Aorta (tissue), 5 donors: ENCODE measurements at places on chromosomes 1 and 21. TPM values are rescaled to one million over a fixed set of nuclear protein-coding genes. Genes with fewer than 3 reads are reported as not detected.

- no peaks in the 10 kb centered on the region for H3K4me1 ChIP-seq
- H3K4me3 ChIP-seq, result no peak overlapping the region
- no peak overlapping the region for H3K27ac ChIP-seq
- no peak for DNase-seq
- H3K36me3 ChIP-seq, result no peaks in the 10 kb centered on the region
Measured at GRCh38 chr1:152946248-152946647, 758 bp upstream of the SPRR5 start.

- no peaks in the 10 kb centered on the region for H3K27me3 ChIP-seq
- no peak for DNase-seq
- no peaks in the 10 kb centered on the region for H3K4me1 ChIP-seq
- no peak overlapping the region for H3K27ac ChIP-seq
- no peak overlapping the region for H3K4me3 ChIP-seq
- H3K36me3 ChIP-seq, result no peaks in the 10 kb centered on the region
Measured at GRCh38 chr1:43000271-43000670, 41.6 kb upstream of the SLC2A1 start.

- no peaks in the 10 kb centered on the region for H3K4me1 ChIP-seq
- H3K27me3 ChIP-seq, result no peaks in the 10 kb centered on the region
- no peak for DNase-seq
- no peaks in the 10 kb centered on the region for H3K36me3 ChIP-seq
- no peak overlapping the region for H3K4me3 ChIP-seq
- no peak overlapping the region for H3K27ac ChIP-seq
Measured at GRCh38 chr1:204651843-204652421, 33.6 kb downstream of the LRRN2 start.

DNA sequence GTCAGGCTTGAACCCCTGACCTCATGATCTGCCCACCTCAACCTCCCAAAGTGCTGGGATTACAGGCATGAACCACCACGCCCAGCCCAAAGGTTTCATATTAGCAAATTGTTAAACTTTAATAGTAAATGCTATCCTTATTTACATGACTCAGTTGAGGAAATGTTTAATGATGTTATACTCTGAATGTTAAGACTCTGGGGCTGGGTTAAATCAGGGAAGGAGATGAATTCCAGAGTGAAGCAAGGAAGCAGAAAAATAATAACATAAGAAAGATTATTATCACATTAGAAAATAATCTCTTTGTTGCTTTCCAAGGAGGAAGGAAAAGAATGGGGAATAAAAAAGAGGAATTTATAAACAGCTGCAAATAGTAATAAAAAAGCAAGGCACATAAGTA is 105.3 kb downstream of the PTGS2 start:
- no peak for DNase-seq
- no peaks in the 10 kb centered on the region for H3K36me3 ChIP-seq
- no peaks in the 10 kb centered on the region for H3K4me1 ChIP-seq

DNA sequence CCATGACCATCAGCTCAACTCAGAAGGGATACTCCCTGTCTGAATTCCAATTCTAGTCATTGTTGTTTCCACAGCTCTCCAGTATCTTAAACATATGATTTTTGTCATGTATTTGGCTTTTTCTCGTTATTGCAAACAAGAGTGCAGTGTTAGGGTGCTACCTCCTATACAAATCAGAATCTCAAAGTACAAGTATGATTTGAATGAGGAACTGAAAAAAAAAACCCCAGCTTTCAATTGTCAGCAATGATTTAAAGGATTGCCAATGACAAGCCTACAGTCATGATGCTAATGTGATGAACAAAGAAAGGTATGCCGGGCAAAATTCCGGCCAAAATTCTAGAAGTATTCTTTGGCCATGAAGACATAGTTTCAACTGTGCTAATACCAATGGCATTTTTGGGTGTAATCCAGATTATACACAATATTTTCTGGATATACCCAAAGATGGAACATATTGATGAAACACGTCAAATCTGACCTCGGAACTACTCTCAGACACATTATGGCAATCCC is 14.9 kb downstream of the TMEM35B start:
- no peak overlapping the region for H3K4me3 ChIP-seq
- H3K4me1 ChIP-seq, result no peaks in the 10 kb centered on the region
- H3K27ac ChIP-seq, result no peak overlapping the region
- DNase-seq, result no peak
- H3K36me3 ChIP-seq, result no peaks in the 10 kb centered on the region

DNA sequence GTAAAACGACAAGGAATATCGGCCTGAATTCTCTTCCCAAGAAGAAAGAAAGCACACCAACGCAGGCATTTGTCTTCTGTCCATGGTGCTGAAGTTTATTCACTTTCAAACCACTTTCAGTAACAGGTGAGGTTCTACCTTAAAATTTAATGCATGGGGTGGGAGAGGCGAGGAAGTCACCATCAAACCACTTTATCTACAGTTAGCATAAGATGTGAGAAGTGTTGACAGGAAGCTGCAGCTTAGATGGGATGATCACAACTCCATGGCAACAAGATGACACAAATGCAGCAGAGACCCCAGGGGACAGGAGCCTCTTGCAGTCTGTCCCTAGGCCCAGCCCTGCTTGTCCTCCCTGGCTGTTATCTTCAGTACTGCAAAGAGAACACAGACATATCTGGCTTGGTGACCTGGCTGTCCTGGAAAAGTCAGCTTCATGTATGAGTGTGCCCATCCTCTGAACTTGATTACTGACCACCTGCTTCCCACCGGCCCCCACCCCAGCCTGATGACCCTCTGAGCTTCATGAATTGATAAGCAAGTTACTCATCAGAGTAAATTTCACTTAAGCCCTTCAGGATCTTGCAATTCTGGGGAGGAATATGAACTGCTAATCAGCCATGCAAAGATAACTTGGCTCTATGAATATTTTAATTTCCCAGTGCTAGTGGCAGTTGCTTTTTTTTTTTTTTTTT is 1.8 kb downstream of the NPPA start:
- no peak for DNase-seq
- no peak overlapping the region for H3K4me3 ChIP-seq
- H3K27ac ChIP-seq, result no peak overlapping the region
- no peaks in the 10 kb centered on the region for H3K27me3 ChIP-seq
- peaks cover 4% of the 10 kb centered on the region for H3K36me3 ChIP-seq

- H3K4me1 ChIP-seq, result no peaks in the 10 kb centered on the region
- no peak overlapping the region for H3K27ac ChIP-seq
- H3K27me3 ChIP-seq, result no peaks in the 10 kb centered on the region
Measured at GRCh38 chr1:191905781-191906180, 252.5 kb upstream of the RGS18 start.

DNA sequence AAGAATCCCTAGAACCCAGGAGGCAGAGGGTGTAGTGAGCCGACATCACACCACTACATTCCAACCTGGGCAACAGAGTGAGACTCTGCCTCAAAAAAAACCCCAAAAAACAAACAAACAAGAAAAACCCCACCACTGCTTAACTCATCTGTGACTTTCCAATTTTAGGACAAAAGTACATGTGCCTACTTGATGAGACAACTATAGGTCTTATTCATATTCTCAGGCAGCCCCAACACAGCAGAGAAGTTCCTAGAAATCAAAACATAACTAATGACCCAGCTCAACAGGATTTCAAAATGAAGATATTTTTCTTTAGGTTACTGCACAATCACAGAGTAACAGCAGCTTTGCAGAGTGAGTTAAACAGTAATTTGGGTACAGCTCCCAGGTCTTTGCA is 26.4 kb downstream of the TIAM1 start:
- no peak overlapping the region for H3K27ac ChIP-seq
- no peaks in the 10 kb centered on the region for H3K27me3 ChIP-seq
- H3K4me3 ChIP-seq, result no peak overlapping the region
- DNase-seq, result no peak
- H3K36me3 ChIP-seq, result no peaks in the 10 kb centered on the region

DNA sequence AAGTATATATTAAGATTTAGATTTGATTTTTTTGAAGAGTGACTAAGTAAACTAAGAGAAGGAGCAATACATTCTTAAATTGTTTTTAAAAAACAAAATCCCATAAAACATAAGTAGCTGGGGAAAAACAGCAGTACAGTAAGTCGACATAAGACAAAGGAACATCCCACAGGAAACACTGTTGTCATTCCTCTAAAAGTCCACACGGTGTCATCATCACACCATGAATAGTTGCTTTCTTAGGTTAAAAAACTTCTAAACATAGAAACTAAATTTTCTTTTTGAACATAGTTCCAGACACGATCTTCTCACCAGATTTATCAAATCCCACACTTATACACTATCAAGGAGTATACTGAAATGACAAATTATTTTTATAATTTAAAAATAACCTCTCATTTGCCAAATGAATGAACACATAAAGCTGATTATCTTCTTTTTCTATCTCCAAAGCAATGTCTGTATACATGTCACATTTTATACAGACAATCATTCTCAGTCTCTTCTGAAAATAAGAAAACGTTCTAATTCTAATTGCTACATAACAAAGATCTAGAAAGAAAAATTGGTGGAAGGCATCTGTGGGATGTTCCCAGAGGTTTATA is 15.8 kb downstream of the ODF2L start:
- H3K4me3 ChIP-seq, result no peak overlapping the region
- no peak overlapping the region for H3K27ac ChIP-seq
- H3K4me1 ChIP-seq, result no peaks in the 10 kb centered on the region
- no peak for DNase-seq

DNA sequence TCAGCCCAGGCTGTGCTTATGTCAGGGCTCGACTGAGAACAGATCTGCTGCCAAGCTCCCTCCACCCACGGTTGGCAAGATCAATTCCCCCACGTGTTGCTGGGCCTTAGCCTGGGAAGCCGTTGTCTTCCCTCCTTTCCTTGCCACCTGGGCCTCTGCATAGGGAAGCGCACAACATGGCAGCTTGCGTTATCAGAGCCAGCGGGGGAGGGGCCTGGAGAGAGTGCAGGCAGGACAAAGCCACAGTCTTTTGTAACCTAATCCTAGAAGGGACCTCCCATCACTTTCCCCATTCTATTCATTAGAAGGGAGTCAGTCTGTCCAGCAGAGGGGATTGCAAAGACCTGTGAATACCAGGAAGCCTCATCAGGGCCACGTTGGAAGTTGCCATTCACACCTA is 17.0 kb upstream of the IGSF21 start:
- H3K4me3 ChIP-seq, result no peak overlapping the region
- DNase-seq, result no peak
- H3K36me3 ChIP-seq, result no peaks in the 10 kb centered on the region
- no peaks in the 10 kb centered on the region for H3K27me3 ChIP-seq

GRCh38 chr1:215043401-215043800 is 39.1 kb upstream of the KCNK2 start:
- H3K27me3 ChIP-seq, result peaks cover 1% of the 10 kb centered on the region
- no peaks in the 10 kb centered on the region for H3K36me3 ChIP-seq
- DNase-seq, result no peak
- no peak overlapping the region for H3K4me3 ChIP-seq
- no peaks in the 10 kb centered on the region for H3K4me1 ChIP-seq
- no peak overlapping the region for H3K27ac ChIP-seq

GRCh38 chr1:42815941-42816584 is 859 bp upstream of the ERMAP start:
- H3K4me1 ChIP-seq, result peaks cover 4% of the 10 kb centered on the region
- H3K27me3 ChIP-seq, result no peaks in the 10 kb centered on the region
- H3K27ac ChIP-seq, result peak overlapping the region; percentile 66
- peaks cover 2% of the 10 kb centered on the region for H3K36me3 ChIP-seq
- peak overlapping the region; percentile 98 for H3K4me3 ChIP-seq

DNA sequence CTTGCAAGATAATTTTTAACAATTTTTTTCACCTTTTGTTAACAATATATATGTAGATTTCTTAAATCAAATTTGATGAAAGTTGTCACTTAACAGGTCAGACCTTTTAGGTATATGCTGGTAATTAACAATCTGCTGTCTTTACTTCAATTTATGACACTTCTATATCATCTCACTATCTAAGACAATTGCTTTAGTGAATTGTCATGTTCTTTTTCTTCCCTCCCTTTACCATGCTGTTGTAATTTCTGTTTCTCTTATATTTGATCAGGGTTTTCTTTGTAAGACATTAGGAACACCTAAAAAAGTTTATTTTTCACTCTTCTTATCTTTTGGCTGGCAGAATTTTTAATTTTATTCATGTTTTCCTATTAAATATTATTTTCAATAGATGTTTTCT is 2.0 kb downstream of the IFI16 start:
- no peak overlapping the region for H3K4me3 ChIP-seq
- no peaks in the 10 kb centered on the region for H3K4me1 ChIP-seq
- no peaks in the 10 kb centered on the region for H3K27me3 ChIP-seq
- no peak overlapping the region for H3K27ac ChIP-seq

Gene HMGB4
- polyA plus RNA-seq, result not detected

Gene SPRR2B
- polyA plus RNA-seq, result not detected

Gene RC3H1
- polyA plus RNA-seq, result 4.5 TPM

Gene NBPF6
- polyA plus RNA-seq, result not detected

Gene SPOCD1
- polyA plus RNA-seq, result 12.3 TPM

Gene CCDC185
- polyA plus RNA-seq, result not detected

Gene TFF3
- 170 TPM for polyA plus RNA-seq

Gene PGLYRP3
- polyA plus RNA-seq, result not detected
